ENCODE measurements at places on chromosomes 6 and 20.

- DNase-seq = no peak
Observed at GRCh38 chr20:44218446-44218845, 7.9 kb upstream of the OSER1 start.

DNA sequence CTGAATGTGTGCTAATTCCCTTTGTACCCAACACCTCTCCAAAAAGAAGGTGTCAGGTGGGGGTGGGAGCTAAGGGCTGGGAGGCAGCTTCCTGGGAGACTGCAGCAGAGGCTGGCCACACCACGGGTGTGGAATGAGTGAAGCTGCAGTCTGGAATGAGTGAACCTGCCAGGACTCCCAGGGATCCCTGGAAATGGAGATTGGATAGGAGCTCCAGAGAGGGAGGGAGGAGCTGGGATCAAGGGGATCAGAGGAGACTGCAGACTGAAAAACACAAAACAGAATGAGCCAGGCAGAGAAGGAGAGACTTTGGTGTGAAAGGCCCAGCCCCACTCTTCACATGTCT is 387.0 kb upstream of the SULF2 start:
- DNase-seq = no peak

DNA sequence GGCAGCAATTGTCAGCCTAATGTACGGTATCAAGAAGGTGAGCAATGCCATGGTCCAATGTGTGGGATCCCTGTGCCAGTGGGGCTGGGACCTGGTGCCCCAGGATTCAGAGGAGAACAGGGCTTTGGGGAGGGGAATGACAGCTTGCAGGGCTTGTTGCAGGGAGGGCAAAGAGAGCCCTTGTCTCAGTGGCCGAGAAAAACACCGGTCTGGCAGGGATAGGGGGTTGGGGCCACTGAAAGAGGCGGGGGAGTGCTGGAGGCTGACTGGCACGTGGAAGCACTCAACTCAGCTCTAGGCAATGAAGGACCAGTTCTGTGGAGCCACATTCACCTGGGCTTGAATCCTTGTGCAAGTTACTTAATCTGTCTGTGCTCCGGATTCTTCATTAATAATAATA is 3.5 kb upstream of the MUCL3 start:
- no peak for DNase-seq

GRCh38 chr6:103367212-103367611 is 1492.5 kb downstream of the HACE1 start:
- DNase-seq = no peak

Measured in HuH-7.5 (cell line).